ENCODE measurements at places on chromosomes 1 and 21.

GRCh38 chr1:23221107-23221506 lies 3.8 kb upstream of the HTR1D start:
- no peak for DNase-seq

GRCh38 chr1:222552882-222553281 lies 5.0 kb upstream of the HHIPL2 start:
- no peak for DNase-seq

DNA sequence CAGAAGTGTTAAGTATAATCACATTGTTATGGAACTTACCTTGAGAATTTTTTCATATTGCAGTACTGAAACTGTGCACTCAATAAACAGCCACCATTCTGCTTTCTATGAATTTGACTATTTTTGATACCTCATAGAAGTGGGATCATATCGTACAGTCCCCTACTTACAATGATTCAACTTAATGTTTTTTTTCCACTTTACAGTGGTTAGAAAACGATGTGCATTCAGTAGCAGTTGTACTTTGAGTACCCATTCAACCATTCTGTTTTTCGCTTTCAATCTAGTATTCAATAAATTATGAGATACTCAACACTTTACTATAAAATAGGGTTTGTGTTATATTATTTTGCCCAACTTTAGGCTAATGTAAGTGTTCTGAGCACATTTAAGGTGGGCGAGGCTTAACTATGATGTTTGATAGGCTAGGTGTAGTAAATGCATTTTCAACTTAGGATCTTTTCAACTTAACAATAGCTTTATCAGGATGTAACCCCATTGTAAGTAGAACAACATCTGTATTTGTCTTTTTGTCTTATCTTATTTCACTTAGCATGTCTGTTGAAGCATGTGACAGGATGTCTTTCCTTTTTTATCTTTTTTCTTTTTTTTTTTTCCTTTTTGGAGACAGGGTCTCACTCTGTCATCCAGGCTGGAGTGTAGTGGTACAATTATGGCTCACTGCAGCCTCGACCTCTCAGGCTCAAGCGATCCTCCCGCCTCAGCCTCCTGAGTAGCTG lies 42.4 kb upstream of the KCNQ4 start:
- DNase-seq = no peak

- peak; percentile 49 for DNase-seq
Measured at GRCh38 chr1:1891349-1892078, 627 bp upstream of the GNB1 start.

- DNase-seq = no peak
Measured at GRCh38 chr1:197247465-197247864, 20.6 kb upstream of the CRB1 start.

- DNase-seq = no peak
Measured at GRCh38 chr1:59315529-59316463, 18.9 kb downstream of the FGGY start.

- DNase-seq = no peak
Measured at GRCh38 chr21:44513389-44514217, 26.4 kb downstream of the KRTAP10-1 start.

- no peak for DNase-seq
Measured at GRCh38 chr1:66480162-66480561, 53.8 kb upstream of the SGIP1 start.

DNA sequence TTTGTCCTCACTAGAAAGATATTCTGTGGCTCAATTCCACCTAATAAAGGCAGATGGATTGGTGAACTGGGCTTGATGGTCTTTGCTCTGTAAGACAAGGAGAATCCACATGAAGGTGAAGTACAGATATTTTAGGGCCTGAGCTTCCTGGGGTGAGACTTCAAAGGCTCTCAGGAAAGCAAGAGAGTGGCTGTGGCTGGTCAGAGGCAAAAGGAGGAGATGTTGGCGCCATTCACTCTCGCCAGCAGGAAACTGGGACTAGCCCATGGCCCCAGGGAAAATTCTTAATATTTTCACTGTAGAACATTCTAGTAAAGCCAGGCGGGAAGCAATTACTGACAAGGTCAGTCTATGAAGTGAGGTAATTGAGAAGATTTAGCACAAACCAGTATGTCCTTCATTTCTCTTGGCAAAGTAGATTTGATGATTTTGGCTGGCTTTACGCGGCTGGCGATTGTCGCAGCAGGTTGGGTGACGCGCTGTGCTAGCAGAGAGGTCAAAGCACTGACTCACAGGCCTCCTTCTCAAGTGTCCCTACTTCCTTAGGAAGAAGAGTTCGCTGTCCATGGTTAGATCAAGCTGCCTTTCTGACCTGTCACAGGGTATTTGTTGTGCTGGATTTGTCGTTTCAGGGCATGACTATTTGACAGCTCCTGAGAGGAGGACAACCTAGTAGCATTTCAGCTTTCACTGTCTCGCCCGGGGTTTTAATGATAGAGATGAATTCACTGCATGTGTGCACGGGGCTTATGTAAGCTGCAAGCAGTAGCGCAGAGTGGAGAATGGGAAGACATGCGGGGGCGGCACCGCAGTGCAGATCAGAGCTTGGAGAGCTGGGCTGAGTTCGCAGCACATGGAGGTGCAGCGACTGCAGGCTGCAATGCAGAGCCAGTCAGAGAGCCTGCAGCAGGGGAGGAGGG lies 32.7 kb downstream of the XCL1 start:
- no peak for DNase-seq

DNA sequence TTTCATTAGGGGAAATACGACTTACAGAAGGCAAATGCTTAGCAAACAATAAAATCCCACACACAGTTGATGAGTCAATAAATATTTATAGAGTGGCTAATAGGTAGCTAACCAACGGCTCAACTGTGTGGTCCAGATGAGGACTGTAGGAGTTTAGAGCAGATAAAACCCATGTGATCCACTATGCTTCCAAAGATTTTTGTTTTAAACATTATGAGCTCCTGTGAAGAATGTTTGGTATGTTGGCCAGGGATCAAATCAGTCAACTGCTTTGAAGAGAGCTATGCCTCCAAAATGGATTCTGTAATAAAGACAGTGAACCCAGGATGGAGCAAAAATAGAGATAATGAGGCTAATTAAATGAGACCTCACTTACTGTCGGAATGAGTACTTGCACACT lies 72.3 kb upstream of the COL11A1 start:
- no peak for DNase-seq

GRCh38 chr1:17780916-17781315 lies 25.8 kb downstream of the ACTL8 start:
- DNase-seq = no peak

DNA sequence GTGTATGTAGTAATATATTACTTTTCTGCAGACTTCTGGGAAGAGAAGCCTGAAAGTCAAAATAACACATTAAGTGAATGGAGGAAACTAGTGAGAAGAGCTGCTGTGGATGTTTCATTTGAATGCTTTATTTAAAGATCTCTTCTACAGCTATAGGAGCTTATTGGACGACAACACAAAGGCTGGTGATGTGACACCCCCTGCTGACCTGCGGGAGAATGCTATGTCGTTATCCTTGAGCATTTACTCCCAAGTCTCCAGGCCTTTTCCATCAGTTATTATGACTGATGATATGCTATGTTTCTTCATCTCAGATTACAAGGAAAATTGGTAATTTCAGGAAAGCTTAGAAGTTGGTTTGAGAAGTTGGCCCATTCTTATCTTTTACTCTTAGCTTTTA lies 22.3 kb upstream of the PLA2G4A start:
- no peak for DNase-seq

DNA sequence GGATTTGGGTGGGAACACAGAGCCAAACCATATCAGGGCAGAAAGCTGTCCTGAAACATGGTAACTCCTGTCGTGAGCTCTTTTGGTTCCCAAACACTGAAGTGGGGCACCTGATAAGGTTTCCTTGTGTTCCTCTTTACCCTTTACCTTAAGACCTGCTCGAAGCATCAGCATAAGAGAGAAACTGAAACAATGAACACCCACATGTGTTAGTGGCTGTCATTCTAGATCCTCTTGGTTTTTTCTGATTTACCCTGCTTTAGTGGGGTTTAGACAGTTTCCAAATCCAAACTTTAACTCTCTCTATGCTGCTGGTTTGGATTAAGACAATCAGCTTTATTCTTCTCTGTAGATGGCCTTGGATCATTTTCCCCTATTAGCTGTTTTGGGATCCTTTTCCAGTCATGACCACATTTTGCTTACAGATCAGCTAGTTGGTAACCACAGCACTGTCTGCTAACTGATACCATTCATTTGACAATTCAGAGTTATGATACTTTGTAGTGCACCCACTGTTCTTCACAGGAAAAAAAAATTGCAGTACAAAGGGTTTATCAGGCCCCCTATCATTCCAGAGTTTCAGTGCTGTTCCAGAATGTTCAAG lies 975 bp upstream of the MNDA start:
- DNase-seq = no peak

DNA sequence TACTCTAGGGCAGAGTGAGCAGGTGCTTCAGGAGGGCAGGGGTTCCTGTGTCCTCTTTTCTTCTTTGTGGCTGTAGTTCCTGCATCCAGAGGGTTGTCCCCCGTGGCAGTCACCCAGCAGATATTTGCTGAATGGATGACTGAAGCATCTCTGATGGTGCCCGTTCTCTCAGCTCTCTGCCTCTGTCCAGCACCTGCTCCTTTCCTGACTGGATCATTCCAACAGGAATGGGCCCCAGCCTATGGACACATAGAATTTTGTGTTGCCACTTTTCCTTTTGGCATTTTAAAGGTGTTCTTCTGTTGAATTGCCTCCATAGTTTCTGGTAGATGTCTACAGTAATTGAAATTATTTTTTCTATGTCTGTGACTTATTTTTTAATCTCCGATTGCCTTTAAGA lies 372.5 kb upstream of the C1orf174 start:
- no peak for DNase-seq

GRCh38 chr1:78165816-78166215 lies 120.0 kb downstream of the GIPC2 start:
- DNase-seq = no peak

GRCh38 chr21:41112740-41113692 lies 54.9 kb upstream of the BACE2 start:
- no peak for DNase-seq

- DNase-seq = no peak
Measured at GRCh38 chr21:37058261-37058660, 14.6 kb downstream of the PIGP start.

DNA sequence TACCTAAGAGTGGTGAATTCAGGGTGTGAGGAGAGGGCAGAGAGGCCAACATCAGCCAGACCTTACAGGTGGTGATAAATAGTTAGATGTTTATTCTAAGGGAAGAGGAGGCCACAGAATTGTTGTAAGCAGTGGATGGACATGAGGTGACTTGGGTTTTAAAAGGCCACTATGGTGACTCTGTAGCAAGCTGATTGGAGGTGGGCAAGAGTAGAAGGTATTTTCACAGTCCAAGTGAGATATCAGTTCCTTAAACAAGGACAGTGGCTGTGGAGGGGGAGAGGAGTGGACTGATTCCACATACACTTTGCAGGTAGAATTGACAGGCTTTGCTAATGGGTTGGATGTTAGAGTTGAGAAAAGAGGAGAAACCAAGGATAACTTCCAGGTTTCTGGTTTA lies 60.8 kb upstream of the CLDN14 start:
- DNase-seq = no peak
